Tibial nerve (tissue), 4 donors: ENCODE measurements at places on chromosomes 1 and 21.
A peak's percentile ranks its signal among the peaks of the same experiment; 100 is the strongest.

- no peak for DNase-seq
Observed at GRCh38 chr1:192951691-192952460, 107.3 kb downstream of the UCHL5 start.

DNA sequence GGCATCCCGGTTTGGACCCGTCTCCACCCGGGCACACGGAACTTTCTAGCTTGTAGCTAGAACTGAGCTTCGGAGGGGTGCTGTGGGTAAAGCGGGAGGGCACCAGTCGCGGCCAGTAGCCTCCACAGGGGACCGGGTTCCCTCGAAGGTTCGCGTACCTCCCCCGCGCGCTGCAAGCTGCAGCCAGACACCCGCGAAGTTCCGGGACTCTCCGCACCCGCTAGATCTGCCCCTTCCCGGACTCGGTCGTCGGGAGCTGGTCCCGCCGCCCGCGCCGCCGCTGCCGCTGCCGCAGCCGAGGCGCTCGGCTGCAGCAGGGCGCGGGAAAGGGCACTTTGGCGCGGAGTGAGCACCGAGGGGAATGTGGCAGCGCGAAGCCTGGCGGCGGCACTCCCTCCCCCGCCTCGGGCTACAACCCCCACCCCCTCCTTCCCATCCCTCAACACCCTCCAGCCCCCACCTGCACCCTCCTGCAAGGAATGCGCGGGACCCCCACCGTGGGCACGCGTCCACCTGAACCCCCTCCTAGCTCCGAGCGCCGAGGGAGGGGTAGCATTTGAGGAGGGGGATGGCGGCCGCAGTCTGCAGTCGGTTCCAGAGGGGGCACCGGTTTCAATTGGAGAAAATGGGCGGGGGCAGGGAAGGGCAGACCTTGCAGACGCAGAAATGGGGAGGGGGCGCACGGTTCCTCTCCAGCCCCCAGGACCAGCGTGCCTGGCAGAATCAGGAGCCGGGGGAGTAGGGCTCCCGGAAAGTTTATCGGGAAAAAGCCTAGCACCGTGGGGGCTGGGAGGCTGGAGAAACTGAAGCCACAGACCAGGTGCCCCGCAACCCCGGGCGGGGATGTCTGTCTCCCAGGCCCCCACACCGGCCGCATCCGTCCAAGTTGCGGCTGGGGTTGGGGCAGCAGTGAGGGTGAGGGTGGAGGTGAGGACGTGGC, 968 bp downstream of the CSMD2 start:
- no peak for DNase-seq

- DNase-seq = no peak
Observed at GRCh38 chr1:81192647-81193642, 607.8 kb upstream of the ADGRL2 start.

GRCh38 chr21:26421724-26422123, 151.4 kb downstream of the CYYR1 start:
- no peak for DNase-seq

GRCh38 chr1:173431304-173432045, 45.7 kb upstream of the PRDX6 start:
- peak; percentile 94 for DNase-seq

DNA sequence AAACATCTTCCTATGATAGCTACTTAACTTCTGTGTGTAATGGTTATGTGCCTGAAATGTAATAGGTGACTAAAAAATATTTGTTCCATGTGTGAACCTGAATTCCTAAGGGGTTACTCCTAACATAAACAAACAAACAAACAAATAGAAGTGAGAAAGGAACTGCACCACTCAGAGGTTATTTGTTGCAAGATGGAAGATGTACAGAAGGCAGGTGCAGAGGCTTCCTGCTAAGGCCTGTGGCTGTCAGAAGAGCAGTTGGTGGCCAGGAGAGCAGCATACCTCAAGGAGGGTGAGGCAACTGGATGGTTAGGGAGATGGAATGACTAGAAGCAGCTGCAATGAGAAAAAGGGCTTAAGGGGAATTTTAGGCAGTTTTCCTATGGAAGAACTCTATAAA, 940.6 kb downstream of the TTLL7 start:
- DNase-seq = no peak

GRCh38 chr1:174914991-174915390, 84.8 kb upstream of the CACYBP start:
- no peak for DNase-seq

GRCh38 chr1:83102630-83103071, 896.3 kb downstream of the TTLL7 start:
- no peak for DNase-seq

DNA sequence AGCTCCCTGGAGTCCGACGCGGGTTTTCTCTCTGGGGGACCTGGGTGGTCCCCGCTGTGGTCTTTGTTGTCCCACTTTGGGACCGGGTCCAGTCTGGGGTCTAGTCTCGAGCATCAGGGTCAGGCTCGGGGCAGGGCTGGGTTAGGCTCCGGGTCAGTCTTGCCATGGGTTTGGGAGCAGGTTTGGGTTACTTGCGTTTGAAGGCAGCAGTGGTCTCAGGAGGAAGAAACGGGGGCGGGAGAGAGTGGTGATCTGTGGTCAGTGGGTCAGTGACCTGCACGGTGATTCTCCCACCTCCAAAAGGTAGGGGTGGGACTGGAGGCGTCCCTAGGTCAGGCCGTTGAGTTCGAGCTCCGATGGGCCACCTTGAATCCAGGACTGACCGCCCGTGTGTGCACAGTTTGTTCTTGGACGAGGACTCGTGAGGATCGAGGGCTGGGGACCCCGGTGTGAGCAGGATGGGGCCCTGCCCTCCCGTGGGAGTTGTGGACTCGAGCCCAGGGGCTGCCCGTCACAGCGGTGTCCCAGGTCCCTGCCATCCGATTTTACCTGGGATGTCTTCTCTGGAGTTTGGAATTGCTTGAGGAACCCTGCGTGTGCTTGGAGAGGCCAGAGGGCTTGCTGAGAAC, 2.3 kb downstream of the B3GALT6 start:
- DNase-seq = no peak

- DNase-seq = no peak
Observed at GRCh38 chr1:71462247-71462646, 381.4 kb upstream of the ZRANB2 start.

DNA sequence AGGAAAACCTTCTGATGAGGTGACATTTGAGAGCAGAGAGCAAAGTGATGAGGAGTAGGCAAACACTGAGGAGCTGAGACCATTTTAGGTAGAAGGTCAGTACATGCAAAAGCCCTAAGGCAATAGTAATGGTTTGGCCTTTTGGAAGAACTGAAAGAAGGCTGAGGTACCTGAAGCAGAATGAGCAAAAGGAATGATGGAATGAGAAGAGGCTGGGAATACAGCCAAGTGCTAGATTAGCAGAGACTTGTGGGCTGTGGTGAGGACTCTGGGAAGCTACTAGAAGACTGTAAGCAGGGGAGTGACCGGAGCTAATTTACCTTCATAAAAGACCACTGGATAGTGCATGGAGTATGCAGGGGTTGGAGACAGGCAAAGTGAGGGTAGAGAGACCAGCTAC, 77.9 kb downstream of the GFI1 start:
- DNase-seq = no peak
